ENCODE measurements at places on chromosomes 2 and 18. TPM values are rescaled to one million over a fixed set of nuclear protein-coding genes. Genes with fewer than 3 reads are reported as not detected.

TMEM150A gene
- 8.6 TPM for total RNA-seq

ZNF532 gene
- total RNA-seq = 42.6 TPM

DIPK1C gene
- total RNA-seq = not detected

CRYGC gene
- total RNA-seq = not detected

SRD5A2 gene
- not detected for total RNA-seq

TRAPPC8 gene
- 18.8 TPM for total RNA-seq

TRABD2A gene
- total RNA-seq = 0.33 TPM

LRRC30 gene
- not detected for total RNA-seq

NXPH2 gene
- total RNA-seq = not detected

CHRNG gene
- not detected for total RNA-seq

PLA2R1 gene
- total RNA-seq = 27.0 TPM

ACTG2 gene
- total RNA-seq = 2.4 TPM

CENPA gene
- total RNA-seq = not detected

POTEC gene
- total RNA-seq = not detected

IL36B gene
- not detected for total RNA-seq

Measured in fibroblast of the aortic adventitia (primary cell).